Forelimb muscle (tissue), 1 donor: ENCODE measurements at places on chromosomes 7 and 10. TPM values are rescaled to one million over a fixed set of nuclear protein-coding genes. Genes with fewer than 3 reads are reported as not detected.

Gene USP6NL
- polyA plus RNA-seq = 7.7 TPM

Gene HNRNPH3
- 167 TPM for polyA plus RNA-seq

Gene SORCS1
- 5.1 TPM for polyA plus RNA-seq

Gene IGF2BP3
- polyA plus RNA-seq = 27.8 TPM

Gene ALKBH4
- polyA plus RNA-seq = 7.9 TPM

Gene KIF11
- 11.8 TPM for polyA plus RNA-seq

GRCh38 chr10:62109587-62110293 lies 158.9 kb downstream of the RTKN2 start:
- no peak for DNase-seq

DNA sequence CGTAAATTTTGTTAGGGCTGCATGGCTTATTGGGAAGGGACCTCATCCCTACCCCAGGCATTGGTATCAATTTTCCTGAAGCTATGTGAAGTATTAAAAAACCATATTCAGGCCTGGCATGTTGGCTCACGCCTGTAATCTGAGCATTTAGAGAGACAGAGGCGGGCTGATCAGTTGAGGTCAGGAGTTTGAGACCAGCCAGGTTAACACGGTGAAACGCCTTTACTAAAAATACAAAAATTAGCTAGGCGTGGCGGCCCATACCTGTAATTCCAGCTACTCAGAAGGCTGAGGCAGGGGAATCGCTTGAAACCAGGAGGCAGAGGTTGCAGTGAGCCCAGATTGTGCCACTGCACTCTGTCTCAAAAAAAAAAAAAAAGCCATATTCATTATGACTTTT lies 7.1 kb downstream of the TASOR2 start:
- DNase-seq = no peak

DNA sequence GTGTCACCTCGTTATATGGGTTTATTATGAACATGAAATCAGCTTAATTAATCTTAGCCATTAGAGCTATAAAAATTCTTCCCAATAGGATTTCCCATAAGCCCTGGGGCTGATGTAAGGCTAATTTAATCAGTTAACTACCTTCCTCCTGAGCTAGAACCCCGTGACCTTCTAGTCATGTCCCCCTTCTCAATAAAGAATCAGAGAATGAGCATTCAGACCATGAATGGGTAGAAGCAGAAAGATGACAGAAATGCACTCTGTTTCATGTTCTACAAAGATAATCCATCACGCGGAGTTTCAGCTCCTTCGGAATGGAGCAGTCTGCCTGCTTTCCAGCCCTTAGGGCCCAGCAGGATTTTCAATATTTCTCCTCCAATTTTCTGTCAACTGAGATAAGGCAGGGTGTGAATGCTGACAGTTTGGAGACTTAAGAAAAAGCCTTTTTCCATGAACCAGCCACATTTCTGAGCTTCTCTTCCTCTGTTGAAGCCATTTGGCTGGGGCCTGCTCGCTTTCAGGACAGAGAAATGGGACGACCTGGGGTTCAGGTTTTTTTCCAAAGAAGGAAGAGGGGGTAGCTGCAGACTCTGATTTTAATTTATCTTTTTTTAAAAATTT lies 211.0 kb downstream of the NEBL start:
- no peak for DNase-seq

- no peak for DNase-seq
These were observed 484 bp upstream of the MSRB2 start for GRCh38 chr10:23094786-23095403.

GRCh38 chr7:151481650-151482505 lies 37.8 kb downstream of the RHEB start:
- no peak for DNase-seq

GRCh38 chr7:112546723-112547513 lies 66.1 kb downstream of the LSMEM1 start:
- no peak for DNase-seq

GRCh38 chr10:126959431-126959830 lies 54.2 kb downstream of the DOCK1 start:
- DNase-seq = no peak
